ENCODE measurements at places on chromosomes 2 and 18.

GRCh38 chr2:178452870-178453269 lies 1.7 kb downstream of the PJVK start:
- no peak for DNase-seq

- DNase-seq, result peak; percentile 33
Observed at GRCh38 chr18:59517446-59518165, 158.5 kb upstream of the LMAN1 start.

GRCh38 chr2:105396254-105397024 lies 2.4 kb downstream of the FHL2 start:
- peak; percentile 76 for DNase-seq

DNA sequence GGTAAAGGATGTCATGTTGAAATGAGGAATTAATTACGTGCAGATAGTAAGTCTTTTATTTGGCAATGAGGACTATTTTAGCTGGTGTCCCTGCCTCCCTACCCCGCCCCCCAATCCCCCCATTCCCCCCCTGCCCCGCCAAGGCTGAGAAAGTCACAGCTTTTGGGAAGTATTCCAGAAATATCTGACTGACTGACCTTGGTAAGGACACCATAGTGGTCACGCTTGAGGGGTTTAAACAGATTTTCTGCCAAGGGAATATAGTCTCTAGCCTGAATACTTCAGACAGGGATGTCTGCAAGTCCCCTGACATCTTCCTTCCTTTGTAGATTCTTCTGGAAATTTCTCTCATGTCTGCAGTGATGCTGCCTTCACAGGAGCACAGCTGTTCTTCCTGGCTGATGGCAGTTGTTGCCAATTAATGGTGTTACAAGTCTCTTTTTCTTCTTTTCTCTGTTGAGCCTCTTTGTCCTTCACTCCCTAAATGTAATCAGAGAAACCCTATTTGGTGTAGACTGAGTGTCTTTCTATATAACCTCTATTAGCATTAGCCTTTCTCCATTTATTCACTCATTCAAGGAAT lies 53.7 kb upstream of the MGAT5 start:
- DNase-seq, result no peak

DNA sequence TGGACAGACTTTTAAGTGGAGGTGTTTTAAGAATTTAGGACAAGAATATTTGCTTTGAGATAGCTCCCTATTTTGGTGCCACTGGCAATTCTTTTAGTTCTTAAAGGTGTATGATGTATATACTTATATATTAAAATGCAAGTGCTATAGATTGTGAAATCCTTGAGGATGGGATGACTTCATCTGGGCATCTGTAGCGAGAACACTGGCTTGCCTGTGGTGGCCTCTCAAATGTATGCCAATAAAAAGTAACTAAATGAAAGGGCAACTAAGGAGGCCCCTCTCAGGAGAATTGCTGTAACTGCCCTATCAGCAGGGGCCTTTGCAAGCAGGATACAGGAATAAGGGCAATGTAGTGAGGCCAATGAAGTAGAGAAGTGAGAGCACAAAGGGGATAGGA lies 2.6 kb upstream of the THUMPD2 start:
- peak; percentile 22 for DNase-seq

- no peak for DNase-seq
Observed at GRCh38 chr2:104701411-104701911, 152.5 kb upstream of the POU3F3 start.

- no peak for DNase-seq
Observed at GRCh38 chr2:45992021-45992740, 305.0 kb upstream of the EPAS1 start.

DNA sequence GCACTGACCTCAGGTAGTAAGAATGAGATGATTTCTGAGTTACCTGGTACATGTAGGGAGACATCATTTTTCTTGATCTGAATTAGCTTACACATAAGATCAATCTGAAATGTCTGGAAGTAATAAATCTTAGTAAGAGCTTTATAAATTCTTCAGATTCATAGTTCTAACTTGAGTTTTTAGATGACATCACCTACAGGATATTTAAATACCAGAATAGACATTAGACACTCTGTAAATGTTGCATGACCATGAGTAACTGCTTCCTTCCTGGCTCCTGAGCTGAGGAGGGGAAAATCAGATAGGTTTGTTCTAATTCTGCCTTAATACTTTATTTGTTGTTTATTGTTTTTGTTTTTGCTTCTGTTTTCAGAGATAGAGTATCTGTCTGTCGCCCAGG lies 181.8 kb downstream of the PHLPP1 start:
- DNase-seq, result no peak

DNA sequence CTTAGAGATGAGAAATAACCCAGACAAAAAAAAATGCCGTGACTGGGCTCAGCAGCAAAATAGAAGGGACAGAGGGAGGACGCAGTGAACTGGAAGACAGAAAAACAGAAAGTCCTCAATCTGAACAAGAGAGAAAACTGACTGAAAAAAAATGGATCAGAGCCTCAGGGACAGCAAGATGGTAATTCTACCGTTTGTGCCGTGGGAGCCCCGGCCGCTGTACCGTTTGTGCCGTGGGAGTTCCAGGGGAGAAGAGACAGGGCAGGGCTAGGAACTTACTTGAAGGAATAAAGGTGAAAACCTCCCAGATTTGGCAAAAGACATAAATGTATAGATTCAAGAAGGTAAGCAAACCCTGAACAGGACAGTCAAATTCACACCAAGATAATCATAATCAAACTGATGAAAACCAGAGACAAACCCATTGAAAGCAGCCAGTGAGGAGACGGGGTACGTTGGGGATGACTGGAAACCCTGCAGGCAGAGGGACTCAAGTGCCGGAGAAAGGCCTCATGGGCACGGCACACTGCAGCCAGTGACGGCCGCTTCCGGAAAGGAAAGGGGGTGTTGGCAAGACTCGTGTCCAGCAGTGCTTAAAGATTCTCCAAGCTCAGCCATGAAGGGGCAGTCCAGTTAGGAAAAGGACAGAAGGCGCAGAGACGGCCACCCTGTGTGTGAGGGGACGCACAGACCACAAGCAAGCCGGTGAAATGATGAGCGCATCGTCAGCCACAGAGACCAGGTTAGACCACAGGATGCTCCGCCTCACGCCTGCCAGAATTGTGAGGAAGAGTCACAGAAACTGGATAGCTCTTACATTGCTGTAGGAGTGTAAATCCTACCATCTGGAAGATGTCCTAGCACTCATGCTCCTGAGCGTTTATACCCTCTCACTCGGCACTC lies 40.0 kb upstream of the NFATC1 start:
- no peak for DNase-seq

- no peak for DNase-seq
Observed at GRCh38 chr2:28736034-28736433, 15.6 kb upstream of the PPP1CB start.

DNA sequence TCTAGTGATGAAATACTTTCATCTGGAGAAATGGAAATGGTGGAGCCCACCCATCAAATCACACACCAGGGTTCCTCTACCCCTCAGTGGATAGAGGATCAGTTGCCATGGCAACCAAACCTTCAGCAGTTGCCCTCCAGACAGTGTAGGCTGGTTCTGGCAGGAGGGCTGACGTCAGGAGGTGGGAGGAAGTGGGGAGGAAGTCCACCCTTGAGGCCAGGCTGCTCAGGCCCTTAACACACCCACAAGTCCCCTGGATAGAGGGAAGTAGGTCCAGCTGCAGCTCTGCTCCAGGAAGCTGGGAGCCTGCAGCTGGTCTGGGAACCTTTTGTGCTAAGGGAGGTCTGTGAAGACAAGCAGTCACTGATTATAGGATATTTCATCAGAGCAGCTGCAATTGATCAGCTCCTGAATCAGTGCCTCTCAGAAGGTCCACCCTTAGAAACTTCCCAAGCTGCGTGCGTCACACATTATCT lies 186.6 kb downstream of the MTX2 start:
- DNase-seq, result peak; percentile 6

DNA sequence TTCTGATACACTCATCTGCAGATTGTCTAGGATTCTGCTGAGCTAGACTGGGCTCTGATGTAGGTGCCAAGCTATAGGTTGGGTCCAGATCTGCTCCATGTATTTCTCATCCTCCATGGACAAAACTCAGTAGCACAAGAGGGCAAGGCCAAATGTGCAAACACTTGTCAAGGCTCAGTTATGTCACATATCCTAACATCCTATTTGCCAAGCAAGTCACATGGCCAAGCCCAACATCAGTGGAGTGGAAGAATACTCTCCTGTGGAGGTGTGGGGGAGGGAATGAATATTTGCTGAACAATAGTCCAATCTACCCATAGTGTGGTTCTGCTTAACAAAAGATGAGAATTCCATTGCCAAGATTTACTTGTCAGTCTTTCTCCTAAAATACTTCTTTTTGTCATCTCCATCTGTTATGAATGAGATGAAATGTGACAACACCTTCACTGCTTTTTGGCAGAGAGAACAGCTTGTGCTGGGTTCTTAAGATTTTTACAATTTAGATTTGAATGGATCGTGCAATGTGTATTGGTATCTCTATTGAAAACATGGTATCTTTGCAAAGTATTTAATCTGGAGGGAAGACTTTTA lies 89.9 kb downstream of the OXER1 start:
- no peak for DNase-seq

DNA sequence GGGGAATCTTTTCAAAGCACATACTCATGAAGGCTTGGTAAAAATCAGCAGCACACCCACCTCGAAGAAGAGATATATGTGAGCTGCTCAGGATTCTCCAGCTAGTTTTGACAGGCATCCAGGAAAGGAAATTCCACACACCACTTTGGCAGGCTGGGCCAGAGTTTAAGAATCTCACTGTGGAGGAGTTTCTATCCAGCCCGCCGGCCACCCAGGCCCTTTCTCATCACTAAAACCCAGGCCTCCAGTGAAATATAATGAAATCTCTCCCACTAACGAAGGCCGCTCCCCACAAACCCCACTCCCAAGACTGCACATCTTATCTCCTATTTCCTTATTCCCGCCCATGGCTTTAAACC lies 202.0 kb downstream of the GLI2 start:
- DNase-seq, result no peak

DNA sequence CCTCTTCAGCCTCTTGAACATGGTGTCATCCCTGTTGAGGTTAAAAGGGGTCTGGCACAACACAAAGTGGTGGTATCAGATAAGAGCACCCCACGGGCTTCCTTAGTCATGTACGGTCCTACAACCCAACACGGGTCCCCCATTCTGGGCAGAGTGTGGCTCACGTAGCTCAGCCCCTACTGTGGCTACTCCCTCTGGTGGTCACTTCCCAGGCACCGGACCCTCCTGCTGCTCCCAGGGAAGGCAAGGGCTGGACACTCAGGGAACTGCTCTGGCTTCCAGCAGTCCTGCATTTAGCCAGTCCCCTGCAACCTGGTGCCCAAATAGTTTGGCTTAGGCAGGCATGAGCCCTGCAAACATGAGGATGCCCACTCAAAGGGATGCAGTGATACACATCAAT lies 58.6 kb downstream of the GALNT14 start:
- DNase-seq, result peak; percentile 10

GRCh38 chr18:31619291-31619690 lies 27.6 kb downstream of the TTR start:
- DNase-seq, result no peak

DNA sequence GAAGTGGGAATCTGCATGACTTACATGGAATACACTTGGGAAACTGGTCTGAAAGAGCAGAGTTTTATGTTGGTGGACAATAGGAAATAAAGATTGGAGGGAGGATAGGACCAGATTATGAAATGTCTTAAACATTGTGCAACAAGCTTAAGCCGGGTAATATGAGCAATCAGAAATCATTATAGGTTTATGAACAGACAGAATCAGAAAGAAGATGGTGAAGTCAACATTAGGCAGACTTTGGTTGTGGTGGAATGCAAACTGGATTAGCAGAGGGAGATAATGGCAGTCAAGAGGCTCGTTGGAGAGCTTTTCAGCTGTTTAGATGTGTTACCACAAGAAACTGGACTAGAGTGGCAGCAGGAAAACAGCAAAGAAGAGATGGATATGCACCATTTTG lies 43.5 kb downstream of the CRIM1 start:
- no peak for DNase-seq

DNA sequence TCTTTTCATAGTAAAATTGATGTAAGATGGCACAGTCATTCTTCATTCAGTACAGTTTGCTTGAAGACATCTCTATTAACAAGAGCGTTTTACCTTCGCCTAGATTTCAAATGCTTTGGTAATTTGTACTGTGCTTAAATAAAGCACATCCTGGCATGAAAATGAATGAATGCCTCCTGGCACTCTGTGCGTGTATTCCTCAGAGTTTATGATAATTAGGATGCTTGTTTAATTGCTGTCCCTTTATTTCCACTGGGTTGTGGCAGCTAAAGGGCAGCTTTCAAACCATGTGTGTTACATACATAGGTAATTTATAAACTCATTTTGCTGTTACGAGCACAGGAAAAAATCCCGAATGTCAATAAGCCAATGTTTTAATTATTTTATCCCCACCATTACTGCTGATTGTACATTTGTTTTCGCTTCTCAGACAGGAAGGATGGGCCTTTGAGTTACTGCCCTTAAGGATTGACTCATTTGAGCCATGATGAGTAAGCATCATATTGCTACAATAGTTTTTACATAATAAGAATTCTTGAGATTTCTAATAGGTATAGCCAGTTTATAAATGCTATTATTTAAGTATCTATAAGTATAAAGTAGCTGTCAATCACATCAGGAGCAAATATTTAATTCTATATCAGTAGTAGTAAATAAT lies 516.5 kb downstream of the XIRP2 start:
- DNase-seq, result no peak

GRCh38 chr2:229419158-229419557 lies 148.1 kb upstream of the PID1 start:
- no peak for DNase-seq

DNA sequence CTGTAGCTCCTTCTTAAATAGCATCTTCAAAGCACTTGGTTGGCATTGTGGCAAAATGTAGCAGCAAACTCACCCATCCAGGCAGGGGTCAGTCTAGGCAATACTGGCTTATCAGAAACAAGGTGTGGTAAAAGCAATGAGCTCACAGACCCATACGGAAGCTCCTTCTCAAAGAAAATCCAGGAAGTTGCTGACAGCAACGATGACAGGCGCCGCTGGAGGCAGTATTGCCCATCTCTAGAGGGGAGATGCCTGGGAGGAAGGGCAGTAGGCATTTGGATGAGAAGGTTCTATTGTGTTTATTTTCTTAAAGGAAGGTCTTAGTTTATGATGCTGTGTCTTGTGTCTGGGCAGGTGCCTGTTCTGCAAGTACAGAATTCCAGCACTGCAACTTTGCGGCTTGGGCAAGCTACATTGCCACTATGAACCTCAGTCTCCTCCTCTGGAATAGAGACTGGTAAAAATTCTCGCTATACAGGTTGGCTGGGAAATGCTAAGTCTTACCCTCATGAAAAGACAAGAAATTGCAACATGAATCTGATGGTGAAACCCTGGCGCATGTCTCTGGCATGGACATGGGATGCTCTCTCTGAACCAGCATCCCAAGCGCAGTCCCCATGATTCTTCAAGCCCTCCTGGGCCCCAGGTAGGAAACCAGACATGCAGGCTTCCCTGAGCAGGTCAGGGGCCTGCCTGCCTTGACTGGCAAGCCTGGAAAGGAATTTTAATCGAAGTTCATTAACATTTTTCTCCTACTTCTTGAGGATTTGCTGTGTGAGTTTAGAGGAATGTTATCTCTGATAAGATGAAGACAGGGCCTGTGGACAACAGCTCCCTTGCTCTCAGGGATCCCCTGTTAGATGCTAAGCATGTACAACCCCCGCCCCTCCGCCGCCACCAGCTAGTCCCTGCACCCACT lies 156.0 kb downstream of the TFCP2L1 start:
- peak; percentile 88 for DNase-seq

- no peak for DNase-seq
Observed at GRCh38 chr2:234939576-234939975, 12.2 kb upstream of the SH3BP4 start.
